HFFc6 (cell line): ENCODE measurements at places on chromosomes 12 and 14. TPM values are rescaled to one million over a fixed set of nuclear protein-coding genes. Genes with fewer than 3 reads are reported as not detected.

The KRT77 gene
- total RNA-seq, result not detected in 3 replicates

The STRAP gene
- 193 to 208 TPM (median 195 TPM) in 3 replicates for total RNA-seq

The MANSC1 gene
- 4.3 to 10.5 TPM (median 6.4 TPM) in 3 replicates for total RNA-seq

- no peak for DNase-seq
Observed at GRCh38 chr12:97109441-97109840, 202.4 kb downstream of the NEDD1 start.
